ENCODE measurements at places on chromosomes 1 and 21.
A peak's percentile ranks its signal among the peaks of the same experiment; 100 is the strongest.

DNA sequence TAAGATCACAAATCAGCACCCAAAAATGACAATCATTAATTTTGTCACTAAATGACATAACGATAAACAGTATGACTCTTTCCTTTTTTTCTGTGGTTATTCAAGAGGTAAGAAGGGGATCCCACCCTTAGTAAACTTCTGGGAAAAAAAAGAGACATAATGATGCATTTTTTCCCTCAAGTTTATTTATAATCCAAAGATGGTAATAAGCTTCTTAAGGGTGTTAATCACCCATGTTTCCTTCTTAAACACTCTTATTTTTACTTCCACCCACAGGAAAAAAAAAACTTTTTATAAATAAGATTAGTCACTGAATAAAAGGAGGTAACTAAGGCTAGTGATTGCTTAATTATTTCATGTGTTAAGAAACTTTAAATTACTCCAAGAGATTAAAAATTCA, 24.7 kb downstream of the RGS1 start:
- no peak for DNase-seq

DNA sequence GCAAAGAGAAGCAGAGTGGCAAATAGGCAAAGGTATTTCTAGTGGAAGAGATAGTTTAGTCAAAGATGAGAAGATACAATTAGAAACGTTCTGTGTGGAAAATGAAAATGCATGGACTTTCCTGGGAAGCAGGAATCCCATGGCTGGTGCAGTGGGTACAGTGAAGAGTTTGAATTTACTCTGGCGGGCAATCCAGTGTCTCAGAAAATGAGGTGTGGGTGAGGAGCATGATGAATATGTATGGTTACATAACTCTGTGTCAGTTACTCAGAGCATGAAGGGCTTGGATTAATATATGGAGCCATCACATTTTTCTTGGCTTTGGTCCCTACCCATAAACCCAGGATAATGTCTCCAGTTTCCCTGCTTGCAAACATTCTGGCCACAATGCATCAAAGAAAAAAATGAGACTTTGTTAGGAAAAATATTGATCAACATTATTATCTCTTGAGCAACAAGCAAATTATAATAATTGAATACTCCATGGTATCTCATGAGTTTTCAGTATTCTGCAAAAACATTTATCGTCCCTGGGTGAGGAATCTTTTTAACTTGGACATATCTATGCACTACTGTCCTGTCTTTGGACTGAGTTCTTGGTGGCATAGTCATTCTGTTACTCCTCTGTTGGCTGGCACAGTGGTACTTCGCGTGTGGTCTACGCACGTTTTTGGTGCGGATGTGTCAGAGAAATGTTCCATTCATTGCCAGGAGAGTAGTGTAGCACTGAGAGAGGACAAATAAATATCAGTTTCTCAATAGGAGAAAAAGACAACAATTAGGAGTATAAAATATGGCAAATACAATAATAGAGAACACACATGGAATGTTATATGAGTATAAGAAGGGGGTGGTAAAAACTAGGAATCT, 173.7 kb upstream of the C1orf105 start:
- DNase-seq: no peak

DNA sequence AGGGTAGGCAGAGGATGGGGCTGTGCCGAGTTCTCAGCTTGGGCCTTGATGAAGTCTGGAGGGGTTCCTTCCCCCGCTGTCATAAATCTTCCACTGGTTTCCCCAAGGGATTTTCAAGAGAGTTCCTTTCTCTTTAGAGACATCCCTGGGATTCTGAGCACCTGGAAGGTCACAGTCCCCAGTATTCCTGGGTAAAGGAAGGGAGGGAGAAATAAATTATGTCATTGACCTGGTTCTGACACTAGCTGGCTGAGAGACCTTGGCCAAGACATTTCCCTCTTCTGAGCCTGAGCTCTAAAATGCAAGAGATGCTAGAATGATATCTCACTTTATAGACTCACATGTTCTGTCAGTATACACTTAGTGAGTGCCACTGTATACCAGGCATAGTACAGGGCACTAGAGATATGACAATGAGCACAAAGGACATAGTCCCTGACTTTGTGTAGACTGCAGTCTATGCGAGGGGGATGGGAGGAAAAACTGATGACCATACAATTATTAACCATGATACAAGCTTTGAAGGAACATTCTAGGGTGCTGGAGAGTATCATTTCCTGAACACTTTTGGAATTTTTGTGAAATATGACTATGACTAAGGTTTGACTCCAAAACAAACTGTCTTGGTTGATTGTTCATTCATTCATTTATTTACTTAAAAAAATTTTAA, 165.8 kb upstream of the JUN start:
- no peak for DNase-seq

DNA sequence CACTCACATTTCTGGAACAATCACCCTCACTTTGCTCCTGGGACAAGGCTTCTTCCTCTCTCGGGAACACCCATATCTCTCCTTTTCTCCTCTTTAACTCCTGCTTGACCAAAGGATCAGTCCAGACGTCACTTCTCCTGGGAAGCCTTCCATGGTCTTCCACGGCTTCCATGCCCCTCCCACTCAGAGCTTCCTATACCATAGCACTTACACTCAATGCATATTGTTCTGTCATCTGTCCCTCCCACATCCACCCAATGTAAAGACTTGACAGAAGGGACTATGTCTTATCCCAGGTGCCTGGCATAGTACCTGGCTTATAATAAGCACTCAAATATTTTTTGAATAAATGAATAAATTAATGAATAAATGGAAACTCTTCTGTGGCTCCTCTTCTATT, 28.2 kb downstream of the CD34 start:
- DNase-seq: no peak

DNA sequence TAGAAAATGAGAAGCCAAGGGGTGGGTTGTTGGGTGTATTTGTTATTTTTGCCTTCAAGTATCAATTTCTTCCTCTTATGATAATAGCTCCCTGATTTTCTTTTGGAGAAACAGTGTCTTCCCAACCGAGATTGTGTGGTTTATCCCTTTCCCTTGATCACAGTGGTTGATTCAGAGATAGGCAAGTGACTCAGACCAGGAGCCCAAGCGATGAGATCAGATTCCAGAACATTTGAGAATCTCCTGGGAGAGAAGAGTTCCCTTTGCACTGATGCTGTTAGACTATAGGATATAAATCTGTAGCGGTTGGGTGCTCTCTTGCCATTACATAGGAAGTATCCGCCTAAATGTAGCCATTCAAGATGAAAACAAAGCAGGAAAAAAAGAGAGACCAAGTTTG, 90.1 kb upstream of the WDR26 start:
- no peak for DNase-seq

DNA sequence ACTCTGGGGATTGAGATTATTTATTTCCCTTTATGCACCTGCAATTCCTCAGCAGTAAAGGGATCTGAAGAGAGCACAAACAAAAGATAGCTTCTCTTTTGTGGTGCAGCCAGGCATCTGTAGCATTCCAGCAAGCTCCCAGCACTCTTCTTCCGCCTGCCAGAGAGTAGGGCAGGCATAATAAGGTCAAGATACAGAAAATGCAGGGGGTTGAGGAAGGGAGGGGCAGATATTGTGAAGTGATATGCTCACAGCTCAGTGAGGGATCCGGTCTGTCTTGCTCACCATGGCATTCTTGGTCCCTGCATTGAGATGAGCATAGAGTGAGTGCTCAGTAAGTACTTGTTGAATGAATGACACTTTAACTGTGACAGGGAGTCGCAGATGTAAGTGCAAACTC, 23.9 kb downstream of the FASLG start:
- no peak for DNase-seq

DNA sequence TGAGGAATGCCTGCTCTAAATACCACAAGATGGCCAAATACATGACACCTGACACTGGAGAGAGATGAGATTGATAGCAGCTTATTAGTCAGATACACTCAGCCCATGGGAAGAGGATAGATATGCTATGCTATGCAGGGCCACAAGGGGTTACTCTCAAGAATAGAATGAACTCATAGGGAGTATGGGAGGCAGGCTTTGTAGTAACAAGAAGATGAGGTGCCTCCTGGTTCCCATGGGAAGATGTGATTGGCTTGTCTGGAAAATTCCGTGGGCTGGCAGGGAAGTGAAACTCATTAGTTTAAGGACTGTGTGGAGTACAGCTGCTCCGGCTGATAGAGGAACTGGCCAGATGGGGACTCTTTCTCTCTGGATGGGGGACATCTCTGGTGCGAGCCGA, 16.5 kb downstream of the CCDC30 start:
- DNase-seq: no peak

GRCh38 chr1:204756811-204757210, 71.3 kb upstream of the LRRN2 start:
- no peak for DNase-seq

DNA sequence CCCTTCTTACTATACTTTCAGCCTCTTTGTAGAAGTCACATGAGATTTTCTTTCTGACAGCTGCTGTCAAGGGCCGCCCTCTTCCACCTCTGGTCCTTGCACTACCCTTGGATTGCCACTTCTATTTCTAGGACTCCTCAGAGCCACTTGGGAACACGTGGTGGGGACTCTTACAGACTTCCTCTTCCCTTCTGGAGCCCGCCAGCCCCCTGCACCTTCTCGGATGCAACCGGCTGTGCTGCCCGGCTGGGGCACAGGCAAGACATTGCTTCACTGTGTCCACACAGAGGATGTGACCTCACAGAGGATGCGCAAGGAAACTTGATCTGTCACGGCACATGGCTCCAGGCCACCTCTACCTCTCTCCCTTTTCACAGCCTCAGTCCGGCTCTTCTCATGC, 2.4 kb upstream of the IKBKE start:
- DNase-seq: no peak

GRCh38 chr21:45827881-45828579, 153.5 kb upstream of the COL6A1 start:
- no peak for DNase-seq

GRCh38 chr1:24763671-24764070, 18.4 kb downstream of the CLIC4 start:
- DNase-seq: no peak

- DNase-seq: no peak
These were observed 123.6 kb downstream of the AJAP1 start for GRCh38 chr1:4778056-4778455.

- peak; percentile 23 for DNase-seq
These were observed 764.4 kb downstream of the ADGRL2 start for GRCh38 chr1:82565146-82565545.

DNA sequence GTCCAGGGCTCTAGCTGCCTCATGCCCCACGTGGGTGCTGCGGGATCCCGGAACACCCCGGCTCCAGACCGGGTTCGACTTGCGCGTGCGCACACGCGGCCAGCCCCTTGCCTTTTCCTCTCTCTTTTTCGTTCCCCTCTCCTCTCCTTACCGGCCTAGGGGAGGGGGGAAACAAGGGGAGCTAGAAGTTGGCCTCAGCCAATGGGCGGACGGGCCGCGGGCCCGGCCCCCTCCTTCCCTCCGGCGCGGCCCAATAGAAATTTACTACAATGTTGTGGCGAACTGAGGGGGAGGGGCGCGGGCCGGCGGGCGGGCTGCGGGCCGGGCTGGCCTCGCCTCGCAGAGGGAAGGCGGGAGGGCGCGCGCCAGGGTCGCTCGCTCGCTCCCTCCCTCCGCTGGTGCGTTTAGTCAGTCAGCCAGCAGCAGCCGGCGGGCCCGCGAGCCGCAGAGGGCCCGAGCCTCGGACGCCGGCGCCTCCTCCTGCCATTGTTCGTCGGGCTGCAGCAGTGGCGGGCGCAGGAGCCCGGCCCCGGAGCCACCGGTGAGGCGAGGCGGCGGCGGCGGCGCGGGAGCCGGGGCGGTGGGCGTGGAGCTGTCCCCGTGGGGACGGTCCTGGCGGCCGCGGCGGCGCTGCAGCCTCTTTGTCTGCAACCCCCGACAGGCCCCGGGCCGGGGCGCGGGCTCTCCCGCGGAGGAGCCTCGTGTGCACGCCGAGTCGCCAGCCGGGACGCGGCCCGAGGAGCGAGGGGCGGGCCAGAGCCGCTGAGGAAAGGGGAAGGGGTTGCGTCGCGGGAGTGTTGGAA, at the start of gene EPB41:
EPB41 (plus strand) TSS at position 342 of the 803 bp plus-strand sequence. CDS start 72,869 bp downstream, outside the sequence.
- DNase-seq: peak; percentile 74

DNA sequence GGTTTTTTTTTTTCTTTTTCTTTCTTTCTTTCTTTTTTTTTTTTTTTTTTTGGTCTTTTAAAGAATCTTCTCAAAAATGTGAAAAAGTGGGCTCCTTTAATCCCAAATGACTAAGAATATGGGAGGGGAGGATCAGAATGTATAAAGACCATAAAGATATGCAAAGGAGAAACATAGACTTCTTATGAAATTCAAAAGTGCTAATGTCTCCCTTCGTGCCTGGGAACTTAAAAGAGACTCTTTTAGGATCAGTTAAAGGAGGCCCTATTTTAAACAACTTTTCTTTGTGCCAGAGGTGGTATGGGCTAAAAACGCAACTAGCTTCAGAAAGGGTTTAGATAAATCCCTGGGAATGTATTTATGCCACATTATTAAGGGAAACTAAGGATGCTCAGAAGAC, 54.2 kb upstream of the KAZN start:
- DNase-seq: no peak

- no peak for DNase-seq
These were observed 33.9 kb downstream of the TMEM63A start for GRCh38 chr1:225848030-225848955.

DNA sequence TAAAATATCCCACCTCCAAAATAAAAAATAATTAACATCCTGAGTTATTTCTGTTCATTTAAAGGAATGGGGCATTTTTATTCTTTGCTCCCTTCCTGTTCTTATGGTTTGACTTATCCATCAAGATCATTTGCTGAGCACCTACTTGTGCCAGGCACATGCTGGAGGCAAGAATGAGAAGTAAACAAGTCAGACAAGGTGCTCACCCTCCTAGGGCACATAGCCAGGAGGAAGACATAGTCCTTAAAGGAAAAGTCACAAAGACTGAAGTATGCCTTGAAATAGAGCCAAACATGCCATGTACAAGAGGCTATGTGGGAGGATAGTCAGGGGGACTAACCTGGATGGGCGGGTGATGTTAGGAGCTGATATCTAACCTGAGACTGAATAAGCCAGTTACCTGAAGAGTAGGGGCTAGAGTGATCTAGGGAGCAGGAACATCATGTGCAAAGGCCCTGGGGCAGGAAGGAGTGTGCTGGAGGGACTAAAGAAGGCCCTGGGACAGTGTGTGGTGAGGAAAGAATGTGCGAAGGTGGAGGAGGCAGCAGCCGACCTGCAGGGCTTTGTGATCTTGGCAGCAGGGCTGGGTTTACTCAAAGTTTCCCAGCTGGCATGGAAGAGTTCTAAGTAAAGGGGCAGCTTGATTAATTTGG, 233.5 kb downstream of the MATN1 start:
- no peak for DNase-seq

GRCh38 chr1:66550243-66550642, 16.3 kb downstream of the SGIP1 start:
- DNase-seq: no peak
